ENCODE measurements at places on chromosomes 6 and 20.
A peak's percentile ranks its signal among the peaks of the same experiment; 100 is the strongest.

DNA sequence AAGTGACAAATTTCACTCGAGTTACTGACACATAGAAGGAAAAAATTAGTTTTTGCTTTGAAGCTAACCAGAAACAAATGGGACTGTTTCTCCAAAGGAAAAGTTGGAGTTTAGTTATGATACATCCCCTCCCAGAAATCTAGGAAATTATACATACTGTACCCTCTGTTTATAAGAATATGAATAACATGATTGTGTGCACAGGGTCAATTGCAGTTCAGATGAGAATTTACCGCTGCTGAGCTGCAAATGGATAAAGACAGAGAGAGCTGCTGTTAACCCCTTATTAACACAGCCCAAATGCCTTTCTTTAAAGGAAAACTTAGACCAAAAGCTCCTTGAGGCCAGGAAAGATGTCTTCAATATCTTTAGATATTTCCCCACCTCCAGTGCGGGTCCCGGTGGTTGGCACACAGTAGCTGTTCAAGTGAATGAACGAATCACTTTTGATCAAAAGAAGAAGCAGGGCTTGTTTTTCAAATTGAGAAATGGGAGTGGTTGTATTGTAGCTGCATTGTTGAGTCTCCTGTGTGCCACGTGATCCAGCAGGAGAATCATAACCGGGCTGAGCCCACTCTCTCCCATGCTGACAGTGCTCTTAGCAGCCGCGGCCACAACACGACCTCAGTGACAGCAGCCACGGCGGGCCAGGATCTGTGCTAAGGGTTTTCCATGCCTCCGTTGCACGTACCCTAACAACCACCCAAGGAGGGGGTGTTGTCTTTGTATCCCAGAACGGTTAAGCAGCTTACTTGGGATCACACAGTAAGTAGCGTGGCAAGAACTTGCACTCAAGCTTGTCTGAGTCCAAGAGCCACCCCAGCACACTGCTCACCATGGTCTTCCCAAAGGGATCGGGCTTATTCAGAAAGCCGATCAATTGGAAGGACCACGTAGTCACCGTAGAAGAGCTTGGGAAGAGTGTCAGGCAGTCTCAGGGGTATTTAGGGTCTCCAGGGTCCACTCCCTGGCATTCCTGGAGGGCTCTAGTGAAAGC, 53.5 kb upstream of the BMP6 start:
- DNase-seq: no peak

- DNase-seq: no peak
Measured at GRCh38 chr6:159713984-159714383, 13.3 kb upstream of the WTAP start.

- DNase-seq: no peak
Measured at GRCh38 chr6:143629104-143630080, 48.4 kb upstream of the PHACTR2 start.

GRCh38 chr6:82277686-82278085, 30.1 kb upstream of the IBTK start:
- DNase-seq: no peak

DNA sequence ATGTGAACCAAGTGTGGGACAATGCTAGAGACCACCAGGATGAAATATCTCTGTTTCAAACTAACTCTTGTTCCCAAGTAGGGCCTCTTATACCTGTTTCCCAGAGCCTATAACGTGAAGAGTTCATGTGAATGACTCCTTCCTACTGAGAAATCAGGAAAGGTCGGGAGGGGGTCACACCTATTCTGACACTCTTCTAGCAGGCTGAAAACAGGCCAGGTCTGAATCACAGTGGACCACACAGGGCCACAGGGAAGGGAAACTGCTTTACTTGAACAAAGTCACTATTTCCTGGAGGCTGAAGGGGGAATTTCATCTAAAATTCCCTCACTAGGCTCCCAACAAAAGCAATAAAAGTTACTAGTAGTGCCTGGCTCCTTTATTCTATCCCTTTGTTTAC, 88.4 kb upstream of the BMP2 start:
- DNase-seq: no peak

DNA sequence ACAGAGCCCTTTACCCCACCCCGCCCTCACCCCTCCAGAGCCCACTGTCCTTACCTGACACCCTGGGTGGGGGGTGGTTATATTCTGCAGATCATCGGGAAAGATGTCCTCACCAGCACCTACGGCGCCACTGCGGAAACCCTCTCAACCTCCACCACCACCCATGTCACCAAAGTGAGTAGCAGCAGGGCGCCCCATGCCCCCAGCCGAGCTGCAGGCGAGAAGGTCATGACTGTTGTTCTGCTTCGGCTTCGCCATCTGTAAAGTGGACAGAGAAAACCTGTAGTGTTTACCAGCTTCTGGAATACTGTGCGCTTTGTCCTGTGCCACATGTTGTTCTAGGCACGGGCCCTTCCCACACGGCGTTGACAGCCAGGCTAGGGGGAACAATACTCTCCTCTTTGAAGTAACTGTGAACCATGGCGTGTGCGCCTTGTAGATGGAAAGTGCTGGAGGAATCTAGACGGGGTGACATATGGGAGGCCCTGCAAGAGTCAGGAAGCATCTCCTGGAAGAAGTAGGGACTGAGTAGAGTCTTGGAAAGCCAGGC, 16.5 kb upstream of the AAR2 start:
- DNase-seq: no peak

- no peak for DNase-seq
Measured at GRCh38 chr6:115190534-115190933, 847.7 kb upstream of the HS3ST5 start.

GRCh38 chr20:51043811-51044210, 20.9 kb upstream of the KCNG1 start:
- no peak for DNase-seq

- no peak for DNase-seq
Measured at GRCh38 chr20:1800180-1800579, 95.0 kb upstream of the SIRPA start.

- DNase-seq: no peak
Measured at GRCh38 chr20:4604580-4604979, 117.1 kb upstream of the PRND start.

- DNase-seq: peak; percentile 91
Measured at GRCh38 chr6:130018292-130018743, at the start of gene L3MBTL3. TSS of gene L3MBTL3 (plus strand) at chr6:130018581. CDS start at chr6:130042700, 24,119 bp downstream.

GRCh38 chr6:147392917-147393625, 115.4 kb upstream of the SAMD5 start:
- no peak for DNase-seq

DNA sequence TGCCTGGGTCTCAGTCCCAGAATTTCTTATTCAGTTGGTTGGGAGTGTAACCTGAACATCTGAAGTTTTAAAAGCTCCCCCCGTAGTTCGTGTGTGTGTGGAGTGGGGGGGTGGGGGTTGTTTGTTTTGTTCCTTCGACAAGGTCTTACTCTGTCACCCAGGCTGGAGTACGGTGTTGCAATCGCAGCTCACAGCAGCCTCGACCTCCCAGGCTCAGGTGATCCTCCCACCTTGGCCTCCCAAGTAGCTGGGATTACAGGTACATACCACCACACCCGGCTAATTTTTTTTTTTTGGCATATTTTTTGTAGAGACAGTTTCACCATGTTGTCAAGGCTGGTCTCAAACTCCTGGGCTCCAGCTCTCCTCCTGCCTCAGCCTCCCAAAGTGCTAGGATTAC, 3.1 kb downstream of the CCM2L start:
- DNase-seq: no peak

DNA sequence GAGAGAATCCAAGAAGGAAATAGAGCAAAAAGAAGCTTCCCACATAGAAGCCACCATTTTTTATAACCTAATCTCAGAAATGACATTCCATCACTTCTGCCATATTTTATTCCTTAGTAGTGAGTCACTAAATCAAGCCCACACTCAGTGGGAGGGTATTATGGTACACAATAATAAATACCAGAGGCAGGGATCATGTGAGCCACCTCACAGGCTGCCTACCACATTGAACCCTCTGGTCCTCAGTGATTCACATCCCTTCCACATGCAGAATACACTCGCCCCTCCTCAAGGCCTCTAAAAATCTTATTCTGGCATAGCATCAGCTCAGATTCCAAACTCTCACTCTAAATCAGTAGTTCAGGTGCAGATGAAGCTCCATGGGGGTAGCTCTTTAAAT, 49.4 kb downstream of the TMC2 start:
- no peak for DNase-seq

GRCh38 chr20:61455508-61456215, 203.6 kb downstream of the CDH4 start:
- DNase-seq: no peak

GRCh38 chr6:4603856-4604369, 172.3 kb upstream of the CDYL start:
- no peak for DNase-seq

- no peak for DNase-seq
Measured at GRCh38 chr6:117933471-117933870, 26.4 kb downstream of the SLC35F1 start.

- DNase-seq: no peak
Measured at GRCh38 chr20:60286764-60287163, 328.5 kb downstream of the CDH26 start.

DNA sequence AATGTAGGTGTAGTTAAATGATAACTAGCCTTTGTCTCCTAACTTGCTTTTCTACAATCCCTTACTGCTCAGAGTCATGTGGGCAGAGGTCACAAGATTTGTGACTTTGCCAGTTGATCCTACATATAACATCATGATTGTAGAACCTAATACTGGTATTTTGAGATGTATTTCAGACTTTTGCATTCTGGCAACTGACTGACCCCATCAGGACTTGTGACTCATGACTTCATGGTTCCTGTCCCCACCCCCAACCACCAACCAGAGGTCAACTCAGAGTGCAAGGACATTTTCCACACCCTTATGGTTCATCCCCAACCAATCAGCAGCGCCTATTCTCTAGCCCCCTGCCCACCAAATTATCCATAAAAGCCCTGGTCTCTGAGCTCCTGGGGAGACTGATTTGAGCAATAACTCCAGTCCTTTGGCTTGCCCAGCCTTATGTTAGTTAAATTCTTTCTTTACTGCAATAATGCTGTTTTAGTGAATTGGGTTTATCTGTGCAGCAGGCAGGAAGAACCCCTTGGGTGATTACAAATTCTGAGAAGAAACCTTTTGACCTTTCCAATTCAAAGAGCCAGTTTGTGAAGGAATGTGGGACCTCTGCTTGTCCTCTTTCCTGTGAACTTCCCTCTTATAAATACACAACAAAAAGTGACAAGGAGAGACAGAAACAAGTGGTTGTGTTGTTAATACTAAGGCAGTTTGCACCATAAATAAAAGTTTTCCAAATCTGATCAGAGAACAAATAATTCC, 588.7 kb downstream of the UTRN start:
- DNase-seq: no peak

DNA sequence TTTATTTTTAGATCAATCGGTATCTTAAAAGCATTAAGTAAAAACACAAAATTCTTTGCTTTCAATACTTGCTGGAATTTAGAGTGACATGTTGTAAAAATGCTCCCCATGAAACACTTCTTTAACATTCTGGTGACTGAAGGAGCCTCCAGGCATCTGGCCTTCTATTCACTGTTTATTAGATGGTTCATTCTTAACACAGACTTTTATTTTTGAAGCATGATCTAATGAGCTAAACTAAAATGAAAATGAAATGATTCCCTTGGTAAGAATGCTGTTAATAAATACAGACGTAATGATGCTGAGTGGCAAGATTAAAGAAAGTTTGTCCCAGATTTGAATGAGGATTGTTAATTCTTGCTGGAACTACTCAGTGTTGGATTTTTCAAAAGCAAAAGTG, 698.4 kb downstream of the TENT5A start:
- no peak for DNase-seq

DNA sequence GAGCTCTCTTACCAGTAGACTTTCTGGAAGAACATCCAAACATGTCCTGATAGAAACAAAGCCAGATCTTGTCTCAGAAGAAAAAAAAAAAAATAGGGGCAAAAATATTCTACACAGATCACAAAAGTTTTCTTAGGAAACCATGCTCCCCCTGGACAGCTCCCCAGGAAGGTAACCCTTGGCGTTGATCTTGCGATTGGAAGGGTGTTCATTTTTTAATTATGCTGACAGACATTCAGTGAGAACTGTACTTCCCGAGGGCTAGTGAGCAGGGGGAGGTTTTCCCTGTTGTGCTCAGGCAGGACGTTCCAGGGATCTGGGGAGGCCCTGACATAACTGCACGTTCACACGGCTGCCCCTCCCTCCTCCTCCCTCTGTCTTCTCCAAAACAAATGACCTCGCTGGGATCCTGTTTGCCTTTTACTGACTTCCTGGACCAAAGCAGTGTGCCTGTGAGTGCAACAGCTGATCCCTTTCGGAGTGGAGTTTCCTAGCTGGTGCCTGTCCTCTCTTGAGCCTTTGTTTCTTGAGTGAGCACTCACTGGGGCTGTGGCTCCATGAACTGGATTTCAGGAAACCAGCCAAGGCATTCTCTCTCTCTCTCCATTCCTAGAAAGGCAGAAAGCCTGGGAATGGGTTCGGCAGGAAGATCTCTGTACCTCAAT, 46.7 kb downstream of the MARCKS start:
- no peak for DNase-seq

- no peak for DNase-seq
Measured at GRCh38 chr20:19022118-19022575, 190.3 kb upstream of the SLC24A3 start.

DNA sequence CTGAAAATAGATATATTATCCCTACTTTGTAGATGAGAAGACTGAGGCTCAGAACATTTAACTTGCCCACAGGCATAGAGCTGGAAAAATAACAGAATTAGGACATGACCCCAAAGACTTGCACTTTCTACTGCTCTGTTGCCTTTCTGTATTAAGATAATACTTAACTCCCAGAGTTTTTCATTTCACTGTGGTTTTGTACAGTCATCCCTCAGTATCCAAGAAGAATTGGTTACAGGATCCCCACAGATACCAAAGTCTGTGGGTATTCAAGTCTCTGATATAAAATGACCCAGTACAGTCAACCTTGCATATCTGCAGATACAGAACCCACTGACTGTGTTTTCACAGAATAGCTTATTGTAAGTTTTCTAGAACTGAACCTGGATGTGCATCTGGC, 16.8 kb downstream of the MRS2 start:
- DNase-seq: no peak

- DNase-seq: no peak
Measured at GRCh38 chr20:30922129-30922528, 335.3 kb upstream of the DEFB115 start.

- no peak for DNase-seq
Measured at GRCh38 chr20:58072695-58073671, 155.5 kb downstream of the ANKRD60 start.

- DNase-seq: peak; percentile 36
Measured at GRCh38 chr6:149140137-149140909, 177.2 kb upstream of the TAB2 start.

DNA sequence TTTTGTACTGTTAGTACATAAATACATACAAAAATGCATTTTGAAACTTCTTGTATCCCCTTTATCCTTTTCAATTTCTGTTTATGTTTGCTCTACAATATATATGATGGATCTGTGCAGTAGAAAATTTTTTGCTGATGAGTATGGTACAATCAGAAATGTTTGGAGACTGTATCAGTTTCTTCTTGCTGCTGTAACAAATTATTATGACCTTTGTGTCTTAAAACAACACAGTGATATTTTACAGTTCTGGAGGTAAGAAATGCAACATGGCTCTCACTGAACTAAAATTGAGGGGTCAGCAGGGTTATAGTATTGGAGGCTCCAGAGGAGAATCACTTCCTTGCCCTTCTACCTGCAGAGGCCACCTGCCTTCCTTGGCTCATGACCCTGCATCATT, 184.4 kb downstream of the EYA2 start:
- DNase-seq: no peak
